ENCODE measurements at places on chromosomes 5 and 9. TPM values are rescaled to one million over a fixed set of nuclear protein-coding genes. Genes with fewer than 3 reads are reported as not detected.

DNA sequence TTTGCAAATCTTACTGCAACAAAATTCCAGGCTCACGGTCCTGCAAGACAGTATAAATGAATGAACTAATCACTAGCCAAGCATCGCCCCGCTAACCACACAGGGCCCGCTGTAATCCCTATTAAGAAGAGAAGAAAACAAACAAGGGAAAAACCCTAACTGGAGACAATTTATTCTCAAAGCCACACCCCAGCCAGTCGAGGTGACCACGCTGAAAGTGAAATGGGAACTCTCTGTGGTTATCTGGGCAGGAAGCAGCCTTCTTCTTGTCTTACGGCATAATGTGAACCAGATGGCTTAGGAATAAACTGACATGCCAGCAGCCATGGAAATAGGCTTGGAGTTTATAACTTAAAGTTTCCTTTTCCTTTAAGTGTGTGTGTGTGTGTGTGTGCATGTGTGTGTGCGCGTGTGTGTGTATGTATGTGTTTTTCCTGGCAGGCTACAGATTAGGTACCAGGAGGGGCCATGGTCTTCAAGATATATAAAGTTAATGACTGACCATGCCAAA, 120.2 kb downstream of the SEMA6A start:
- DNase-seq, result no peak

Gene SPATA31C1
- total RNA-seq, result not detected

GRCh38 chr9:96618209-96619123, 1.2 kb downstream of the CDC14B start:
- DNase-seq, result peak; percentile 46

- no peak for DNase-seq
Measured at GRCh38 chr9:81497091-81497490, 192.3 kb downstream of the TLE1 start.

- no peak for DNase-seq
Measured at GRCh38 chr5:142772446-142773293, 2.5 kb downstream of the ARHGAP26 start.

- no peak for DNase-seq
Measured at GRCh38 chr5:53291528-53291927, 182.0 kb upstream of the MOCS2 start.

Measured in transverse colon (tissue), 4 donors.